ENCODE measurements at places on chromosomes 6 and 20.

DNA sequence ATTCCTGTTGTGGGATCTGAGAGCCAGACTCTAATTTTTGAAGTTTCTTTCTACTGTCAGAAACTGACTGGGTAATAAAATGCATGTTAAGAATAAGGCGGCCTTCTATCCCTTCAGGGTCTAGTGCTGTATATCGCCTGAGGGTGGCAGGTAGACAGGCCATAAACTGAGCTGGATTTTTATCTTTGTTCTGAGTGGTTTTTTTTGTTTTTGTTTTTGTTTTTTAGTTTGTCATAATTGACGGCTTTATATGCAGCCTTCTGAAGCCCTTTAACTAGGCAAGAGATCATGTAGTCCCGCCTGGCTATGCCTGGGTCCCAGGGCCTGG is 747.7 kb upstream of the ADGRB3 start:
- H3K36me3 ChIP-seq: no peaks in the 10 kb centered on the region
- H3K4me1 ChIP-seq: no peaks in the 10 kb centered on the region
- no peak overlapping the region for H3K4me3 ChIP-seq
- H3K27me3 ChIP-seq: no peaks in the 10 kb centered on the region

GRCh38 chr6:98946879-98947410 is 801 bp downstream of the FBXL4 start:
- H3K27ac ChIP-seq: peak overlapping the region; percentile 49
- peaks cover 21% of the 10 kb centered on the region for H3K4me1 ChIP-seq
- peak overlapping the region; percentile 97 for H3K4me3 ChIP-seq
- peaks cover 7% of the 10 kb centered on the region for H3K36me3 ChIP-seq
- peak; percentile 43 for DNase-seq
- no peaks in the 10 kb centered on the region for H3K27me3 ChIP-seq

GRCh38 chr6:108114841-108115597 is 40.5 kb upstream of the OSTM1 start:
- H3K4me1 ChIP-seq: no peaks in the 10 kb centered on the region
- peak; percentile 3 for DNase-seq
- H3K27me3 ChIP-seq: peaks cover 5% of the 10 kb centered on the region
- no peaks in the 10 kb centered on the region for H3K36me3 ChIP-seq

GRCh38 chr6:7241709-7242645 is 71.0 kb downstream of the SSR1 start:
- H3K27me3 ChIP-seq: no peaks in the 10 kb centered on the region
- no peak overlapping the region for H3K4me3 ChIP-seq
- peaks cover 28% of the 10 kb centered on the region for H3K4me1 ChIP-seq

GRCh38 chr20:1435337-1435699 is 31.3 kb downstream of the NSFL1C start:
- no peak for DNase-seq
- H3K36me3 ChIP-seq: no peaks in the 10 kb centered on the region
- H3K27me3 ChIP-seq: no peaks in the 10 kb centered on the region
- H3K4me1 ChIP-seq: peaks cover 9% of the 10 kb centered on the region
- no peak overlapping the region for H3K27ac ChIP-seq

DNA sequence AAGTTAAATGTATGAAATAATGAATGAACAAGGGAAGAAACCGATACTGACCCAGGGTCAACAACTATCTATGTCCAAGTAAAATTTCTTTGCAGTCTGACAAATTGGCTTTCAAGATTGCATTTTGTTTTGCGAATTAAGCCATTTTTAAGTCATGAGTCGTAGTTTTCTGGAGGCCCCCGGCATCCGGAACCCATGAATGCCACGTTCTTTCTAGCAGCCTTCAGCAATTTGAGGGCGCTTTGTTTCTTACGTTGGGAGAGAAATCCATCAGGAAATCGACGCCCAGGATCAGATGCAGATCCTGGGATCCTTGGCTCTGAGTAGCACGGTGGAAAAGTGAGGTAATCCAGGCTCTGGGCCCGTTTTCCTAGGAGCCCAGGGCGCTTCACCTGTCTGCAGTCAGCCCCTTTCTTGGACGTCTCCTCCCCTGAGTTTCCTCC is 309 bp upstream of the ABRACL start:
- H3K27ac ChIP-seq: peak overlapping the region; percentile 69
- H3K36me3 ChIP-seq: no peaks in the 10 kb centered on the region

DNA sequence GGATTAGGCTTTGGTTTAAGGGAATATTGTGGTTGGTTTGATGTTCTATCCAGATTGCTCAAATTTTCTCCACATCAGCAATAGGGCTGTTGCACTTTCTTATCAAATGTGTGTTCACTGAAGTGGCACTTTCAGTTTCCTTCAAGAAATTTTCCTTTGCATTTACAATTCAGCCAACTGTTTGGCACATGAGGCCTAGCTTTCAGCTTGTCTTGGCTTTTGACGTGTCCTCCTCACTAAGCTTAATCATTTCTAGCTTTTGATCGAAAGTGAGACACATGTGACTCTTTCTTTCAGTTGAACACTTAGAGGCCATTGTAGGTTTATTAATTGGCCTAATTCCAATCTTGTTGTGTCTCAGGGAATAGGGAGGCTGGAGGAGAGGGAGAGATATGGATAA is 104.8 kb downstream of the FLRT3 start:
- no peaks in the 10 kb centered on the region for H3K27me3 ChIP-seq
- no peak overlapping the region for H3K27ac ChIP-seq
- no peaks in the 10 kb centered on the region for H3K36me3 ChIP-seq
- H3K4me3 ChIP-seq: no peak overlapping the region

GRCh38 chr20:63767886-63768285 is 28.3 kb downstream of the SLC2A4RG start:
- H3K4me3 ChIP-seq: no peak overlapping the region
- H3K27ac ChIP-seq: no peak overlapping the region
- H3K36me3 ChIP-seq: no peaks in the 10 kb centered on the region
- DNase-seq: no peak
- H3K27me3 ChIP-seq: no peaks in the 10 kb centered on the region

DNA sequence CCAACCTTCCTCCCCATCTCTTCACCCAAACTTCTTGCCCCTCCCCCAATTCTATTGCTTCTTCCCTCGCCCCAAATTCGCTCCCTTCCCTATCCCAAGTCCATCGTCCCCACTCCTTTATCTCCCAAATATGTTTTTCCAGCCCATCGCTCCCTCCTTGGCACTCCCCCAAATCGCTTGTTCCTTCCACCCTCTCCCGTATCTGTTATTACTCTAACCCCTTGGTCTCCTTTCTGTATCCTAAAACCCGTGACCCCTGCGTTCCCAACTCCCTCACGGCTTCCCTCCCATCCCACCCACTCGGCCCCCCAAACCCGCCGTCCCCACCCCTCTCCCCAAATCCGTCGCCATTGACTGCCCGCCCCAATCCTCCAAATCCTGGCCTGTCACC is 584 bp downstream of the MTCH1 start:
- no peak for DNase-seq
- no peaks in the 10 kb centered on the region for H3K27me3 ChIP-seq
- peaks cover 28% of the 10 kb centered on the region for H3K4me1 ChIP-seq
- H3K4me3 ChIP-seq: peak overlapping the region; percentile 99
- H3K36me3 ChIP-seq: peaks cover 11% of the 10 kb centered on the region
- H3K27ac ChIP-seq: peak overlapping the region; percentile 40

DNA sequence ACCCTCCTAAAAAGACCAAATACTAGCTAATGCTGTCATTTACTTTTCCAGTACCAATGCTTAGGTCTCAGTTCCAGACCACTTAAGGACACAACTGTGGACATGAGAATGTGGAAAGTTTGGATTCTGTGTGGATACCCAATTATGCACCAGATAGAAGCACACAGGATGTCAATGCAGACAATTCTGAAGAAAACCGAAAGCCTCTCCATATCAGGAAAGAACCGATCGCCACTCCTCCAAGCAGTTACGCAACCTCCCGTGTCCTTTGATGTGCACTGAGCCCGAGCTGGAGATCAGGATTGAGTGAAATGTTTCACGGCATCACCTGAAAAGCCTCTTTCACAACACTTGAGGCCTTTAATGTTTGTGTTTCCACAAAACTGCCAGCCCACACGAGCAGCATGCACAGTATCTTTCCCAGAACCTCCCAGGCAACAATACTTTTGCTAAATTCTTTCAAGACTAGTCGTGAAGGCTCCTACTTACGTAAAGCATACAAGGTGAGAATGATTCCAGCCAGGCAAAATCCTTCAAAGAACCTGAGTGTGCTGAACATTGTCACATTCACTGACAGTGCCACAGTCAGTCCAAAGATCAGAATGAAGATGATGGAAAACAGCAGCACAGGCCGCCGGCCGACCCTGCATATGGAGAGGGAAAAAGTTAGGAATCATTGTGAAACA is 47.0 kb downstream of the SLC22A23 start:
- H3K36me3 ChIP-seq: no peaks in the 10 kb centered on the region
- peaks cover 40% of the 10 kb centered on the region for H3K4me1 ChIP-seq
- H3K27ac ChIP-seq: no peak overlapping the region
- H3K27me3 ChIP-seq: no peaks in the 10 kb centered on the region

DNA sequence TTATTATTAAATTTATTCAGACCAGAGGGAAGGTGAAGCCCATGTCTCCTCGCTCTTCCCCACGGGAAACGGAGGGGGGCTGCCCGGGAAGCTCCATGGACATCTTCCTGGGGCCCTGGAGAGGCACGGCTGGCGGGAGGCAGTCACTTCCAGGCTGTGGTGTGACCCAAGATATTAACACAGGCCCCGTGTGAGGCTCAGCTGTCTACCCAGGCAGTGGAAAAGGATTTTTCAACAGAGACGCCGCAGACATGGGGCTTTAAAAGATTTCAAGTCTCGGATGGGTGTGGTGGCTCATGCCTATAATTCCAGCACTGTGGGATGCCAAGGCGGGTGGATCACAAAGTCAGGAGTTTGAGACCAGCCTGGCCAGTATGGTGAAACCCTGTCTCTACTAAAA is 117.9 kb downstream of the ERMARD start:
- no peaks in the 10 kb centered on the region for H3K4me1 ChIP-seq
- H3K27ac ChIP-seq: no peak overlapping the region
- peaks cover 57% of the 10 kb centered on the region for H3K27me3 ChIP-seq
- H3K4me3 ChIP-seq: no peak overlapping the region
- no peaks in the 10 kb centered on the region for H3K36me3 ChIP-seq

DNA sequence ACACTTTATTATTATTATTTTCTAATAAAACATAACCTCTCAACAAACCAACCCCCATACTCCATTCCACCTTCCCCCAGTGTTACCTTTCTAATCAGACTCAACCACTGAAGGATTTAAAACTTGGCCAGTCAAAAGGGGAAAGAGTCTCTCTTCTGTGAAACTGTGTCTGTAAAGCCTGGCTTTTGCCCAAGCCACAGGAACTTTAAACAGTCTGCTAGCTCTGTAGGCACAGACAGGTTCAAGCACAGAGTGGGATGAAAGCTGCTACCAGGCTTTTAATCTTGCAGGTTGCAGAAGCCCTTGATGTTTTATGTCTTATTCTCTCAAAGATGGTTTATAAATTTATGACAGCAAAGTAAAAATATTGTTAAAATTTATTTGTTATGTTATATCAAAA is 585.7 kb downstream of the TENT5A start:
- no peak for DNase-seq
- no peak overlapping the region for H3K27ac ChIP-seq
- H3K4me3 ChIP-seq: no peak overlapping the region
- H3K4me1 ChIP-seq: no peaks in the 10 kb centered on the region
- no peaks in the 10 kb centered on the region for H3K36me3 ChIP-seq

- H3K4me3 ChIP-seq: no peak overlapping the region
- no peak overlapping the region for H3K27ac ChIP-seq
- no peaks in the 10 kb centered on the region for H3K36me3 ChIP-seq
- no peak for DNase-seq
- no peaks in the 10 kb centered on the region for H3K27me3 ChIP-seq
Measured at GRCh38 chr6:3838992-3839867, 9.9 kb upstream of the FAM50B start.

GRCh38 chr6:15475261-15475660 is 187.6 kb downstream of the DTNBP1 start:
- no peak for DNase-seq
- H3K4me3 ChIP-seq: no peak overlapping the region
- H3K36me3 ChIP-seq: no peaks in the 10 kb centered on the region
- no peak overlapping the region for H3K27ac ChIP-seq
- no peaks in the 10 kb centered on the region for H3K27me3 ChIP-seq

GRCh38 chr20:41259309-41259708 is 58.2 kb downstream of the ZHX3 start:
- no peaks in the 10 kb centered on the region for H3K4me1 ChIP-seq
- H3K27me3 ChIP-seq: no peaks in the 10 kb centered on the region
- no peak for DNase-seq
- no peak overlapping the region for H3K4me3 ChIP-seq

DNA sequence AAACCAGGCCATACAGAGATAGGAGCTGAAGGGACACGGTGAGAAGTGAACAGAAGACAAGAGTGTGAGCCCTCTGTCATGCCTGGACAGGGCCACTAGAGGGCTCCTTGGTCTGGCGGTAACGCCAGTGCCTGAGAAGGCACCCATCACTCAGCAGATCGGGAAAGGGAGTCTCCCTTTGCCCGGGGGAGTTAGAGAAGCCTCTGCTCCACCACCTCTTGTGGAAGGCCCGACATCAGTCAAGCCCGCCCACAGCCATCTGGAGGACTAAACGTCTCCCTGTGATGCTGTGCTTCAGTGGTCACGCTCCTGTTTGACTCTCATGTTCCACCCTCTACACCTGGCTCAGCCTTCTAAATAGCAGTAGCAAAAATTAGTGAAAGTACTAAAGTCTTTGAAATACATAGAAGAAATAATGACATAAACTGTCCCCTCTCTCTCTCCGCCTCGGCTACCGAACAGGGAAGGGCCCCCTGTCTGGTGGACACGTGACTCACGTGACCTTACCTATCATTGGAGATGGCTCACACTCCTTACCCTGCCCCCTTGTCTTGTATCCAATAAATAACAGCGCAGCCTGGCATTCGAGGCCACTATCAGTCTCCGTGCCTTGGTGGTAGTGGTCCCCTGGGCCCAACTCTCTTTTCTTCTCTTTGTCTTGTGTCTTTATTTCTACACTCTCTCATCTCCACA is 66.7 kb downstream of the RPP21 start:
- H3K36me3 ChIP-seq: no peaks in the 10 kb centered on the region
- H3K4me1 ChIP-seq: no peaks in the 10 kb centered on the region
- DNase-seq: peak; percentile 55
- no peak overlapping the region for H3K27ac ChIP-seq
- H3K4me3 ChIP-seq: no peak overlapping the region

DNA sequence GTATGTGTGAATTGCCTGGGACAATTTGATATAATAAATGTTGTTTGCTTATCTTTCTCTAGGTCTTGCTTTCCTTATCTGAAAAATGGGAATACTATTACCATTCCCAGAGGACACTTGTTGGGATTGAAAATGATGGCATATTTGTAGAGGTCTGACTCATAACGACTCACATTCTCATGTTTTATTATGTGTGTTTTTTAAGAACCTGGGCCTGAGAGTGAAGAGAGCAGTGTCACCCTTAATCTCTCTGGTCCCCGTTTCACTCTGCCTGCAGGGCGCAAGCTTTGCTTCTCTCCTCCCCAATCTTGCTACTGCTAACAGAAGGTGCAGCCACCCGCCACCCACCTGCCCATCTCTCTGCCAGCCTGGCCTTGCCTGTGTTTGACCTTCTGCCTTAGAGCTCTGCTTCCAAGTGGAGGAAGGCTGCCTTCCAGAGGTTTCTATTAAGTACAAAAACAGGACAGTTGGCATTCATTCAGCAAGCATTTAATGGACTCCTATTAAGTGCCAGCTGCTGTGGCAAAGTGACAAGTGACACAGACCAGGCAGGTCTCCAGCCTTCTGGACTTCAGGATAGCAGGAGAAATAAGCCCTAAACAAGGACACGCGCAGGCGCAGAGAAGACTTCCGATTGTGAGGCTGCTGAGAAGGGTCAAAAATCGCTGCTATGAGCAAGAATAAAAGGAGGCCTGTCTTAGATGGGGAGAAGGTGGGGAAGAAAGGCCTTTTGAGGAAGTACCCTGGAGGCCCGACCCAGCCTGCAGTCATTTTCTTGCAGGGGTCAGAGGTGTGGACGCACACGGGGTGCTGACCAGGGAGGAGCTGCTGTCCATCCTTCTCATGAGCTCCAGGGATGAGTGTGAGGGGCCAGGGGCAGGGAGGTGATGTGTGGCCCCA is 112.5 kb downstream of the JPH2 start:
- H3K27ac ChIP-seq: peak overlapping the region; percentile 58
- H3K4me1 ChIP-seq: peaks cover 10% of the 10 kb centered on the region
- no peak for DNase-seq
- H3K4me3 ChIP-seq: no peak overlapping the region
- H3K27me3 ChIP-seq: no peaks in the 10 kb centered on the region

Data from PC-9 (cell line).